ENCODE measurements at places on chromosomes 7 and 10.

DNA sequence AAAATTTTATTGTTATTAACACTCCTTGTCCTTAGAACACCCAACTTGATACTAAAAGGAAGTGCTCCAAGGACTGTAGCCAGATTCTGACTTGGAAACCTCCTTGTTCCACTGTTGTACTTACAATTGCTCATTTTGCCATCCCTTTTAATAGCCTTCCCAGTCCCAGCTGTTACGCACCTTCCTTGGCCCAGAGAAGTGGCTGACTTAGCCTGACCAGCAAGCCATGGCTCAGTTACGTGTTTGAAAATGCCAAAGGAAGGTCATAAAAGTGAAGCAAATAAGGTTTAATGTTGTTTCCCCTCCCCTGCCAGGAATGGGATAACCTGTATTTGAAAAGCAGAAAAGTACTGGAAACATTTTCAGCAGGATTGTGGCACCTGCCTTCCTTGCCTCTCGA lies 3.7 kb upstream of the ANKRD1 start:
- DNase-seq = no peak

DNA sequence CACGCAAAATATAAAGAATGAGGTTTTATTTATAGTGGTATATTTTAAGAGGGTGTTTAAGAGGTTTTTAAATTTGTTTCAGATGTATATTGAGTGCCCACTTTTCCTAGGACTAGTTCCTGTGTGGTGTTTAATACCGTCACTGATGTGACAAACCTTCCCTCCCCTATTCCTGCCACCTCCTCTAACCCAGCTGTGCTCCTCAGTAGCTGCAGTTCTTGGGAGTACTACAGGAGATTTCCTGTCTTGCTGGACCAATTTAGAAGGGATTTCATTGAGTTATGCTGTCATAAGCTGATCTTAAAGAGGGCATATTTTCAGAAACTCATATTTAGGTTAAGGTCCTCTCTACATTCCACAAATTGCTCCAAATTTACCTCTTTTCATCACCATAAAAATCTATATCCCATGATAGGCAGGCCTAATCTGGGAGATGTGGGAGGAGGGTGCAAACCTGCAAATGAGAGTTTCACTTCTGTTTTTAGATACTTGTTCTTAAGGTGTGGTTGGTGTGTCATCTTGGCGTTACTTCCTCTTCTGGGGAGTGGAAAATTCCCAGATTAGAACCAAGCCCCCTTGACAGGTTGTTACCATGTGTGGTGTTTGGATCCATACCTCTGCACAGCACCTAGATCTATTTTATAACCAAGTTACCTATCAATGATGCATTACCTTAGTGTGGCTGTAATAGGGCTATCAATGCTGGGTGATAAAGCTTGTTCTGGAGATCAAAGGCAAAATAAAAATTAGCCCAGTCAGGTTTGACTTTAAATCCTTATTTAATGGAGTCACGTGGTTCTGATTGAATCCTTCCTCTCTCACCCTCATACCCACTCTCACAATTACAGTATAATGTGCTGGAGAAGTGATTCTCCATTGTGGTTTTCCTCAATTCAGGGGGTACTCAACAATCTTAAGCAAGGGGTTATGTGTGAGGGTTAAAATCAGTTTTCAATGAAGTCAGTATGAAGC lies 141.1 kb downstream of the CDK14 start:
- DNase-seq = no peak

GRCh38 chr7:116503835-116504234 lies 4.3 kb downstream of the CAV2 start:
- no peak for DNase-seq

DNA sequence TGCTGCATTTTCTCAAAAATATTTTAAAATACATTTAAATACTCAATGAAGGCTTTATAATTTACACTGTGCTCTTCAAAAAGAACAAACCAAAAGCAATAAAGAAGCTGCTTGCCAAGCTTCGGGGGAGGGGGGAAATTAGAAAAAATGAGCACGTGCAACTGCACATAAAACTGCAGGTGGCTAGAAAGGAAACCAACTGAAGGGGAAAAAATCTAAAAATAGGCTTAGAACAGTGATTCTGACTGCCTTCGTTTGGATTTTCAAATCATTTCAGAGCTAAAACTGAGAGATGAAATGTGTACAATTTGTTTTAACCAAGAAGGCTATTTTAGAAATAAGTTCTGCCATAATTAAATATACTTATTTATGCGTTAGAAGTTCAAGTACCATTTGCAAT lies 61.4 kb downstream of the ABI1 start:
- DNase-seq = no peak

DNA sequence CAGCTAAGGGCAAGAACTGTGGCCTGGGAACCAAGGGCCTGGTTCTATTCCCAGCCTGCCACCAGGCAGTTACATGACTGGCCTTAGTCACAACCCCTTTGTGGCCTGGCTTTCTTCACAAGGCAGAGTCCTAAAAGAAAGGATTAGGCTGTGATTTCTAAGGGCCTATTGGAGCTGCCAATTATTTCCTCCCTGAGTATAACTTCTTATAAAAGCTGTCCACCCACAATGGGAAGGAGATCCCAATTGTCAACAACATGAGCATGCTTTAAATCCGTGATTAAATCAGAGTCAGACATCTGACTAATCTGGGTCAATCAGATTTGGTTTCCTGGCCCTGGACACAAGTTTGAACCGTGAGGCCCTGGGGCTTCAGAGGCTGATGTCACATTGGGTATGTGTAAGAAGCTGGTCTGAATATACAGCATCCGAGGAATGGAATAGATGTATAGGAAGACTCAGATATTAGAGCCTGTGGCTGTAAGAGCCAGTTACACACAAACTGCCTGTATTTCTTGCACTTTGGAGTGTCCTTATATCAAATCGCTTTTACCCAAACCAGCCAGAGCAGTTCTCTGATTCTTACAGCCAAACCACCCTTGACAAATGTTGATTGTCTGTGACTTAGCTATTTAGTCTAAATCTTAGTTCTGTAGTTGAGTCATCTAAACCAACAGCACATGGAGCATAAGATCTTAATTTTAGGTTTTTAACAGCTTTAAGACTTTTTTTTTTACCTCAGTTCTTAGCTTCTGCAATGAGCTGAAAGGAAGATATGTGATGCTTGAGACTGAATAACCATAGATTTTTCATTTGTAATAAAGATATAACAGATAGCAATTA lies 61.3 kb downstream of the ABCB4 start:
- DNase-seq = no peak

DNA sequence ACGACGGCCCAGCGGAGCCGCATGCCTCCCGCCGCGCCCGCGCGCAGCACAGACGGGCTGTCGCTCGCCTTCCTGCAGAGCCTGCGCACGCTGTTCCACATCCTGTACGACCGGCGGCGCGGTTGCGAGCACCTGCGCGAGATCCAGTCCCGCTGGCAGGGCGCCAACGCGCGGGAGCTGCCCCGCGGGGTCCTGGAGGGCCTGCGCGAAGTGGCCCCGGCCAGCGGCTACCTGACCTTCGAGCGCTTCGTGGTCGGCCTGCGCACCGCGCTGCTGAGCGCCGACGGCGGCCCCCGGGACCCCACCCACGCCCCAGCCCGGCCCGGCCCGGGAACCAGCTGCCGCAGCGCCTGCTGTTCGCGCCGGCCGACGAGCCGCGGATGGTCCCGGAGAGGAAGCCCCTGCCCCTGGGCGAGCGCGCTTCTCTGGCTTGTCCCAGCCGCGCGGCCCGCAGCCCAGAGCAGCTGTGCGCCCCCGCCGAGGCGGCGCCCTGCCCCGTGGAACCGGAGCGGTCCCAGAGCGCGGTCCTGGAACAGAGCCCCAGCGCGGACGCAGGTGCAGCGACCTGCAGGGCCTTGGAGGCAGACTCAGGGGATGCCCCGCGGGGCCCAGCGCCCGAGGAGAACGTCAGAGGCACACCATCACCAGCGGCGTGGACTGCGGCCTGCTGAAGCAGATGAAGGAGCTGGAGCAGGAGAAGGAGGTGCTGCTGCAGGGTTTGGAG lies 25.3 kb upstream of the ZNF716 start:
- DNase-seq = no peak

GRCh38 chr10:6048281-6049030 lies 13.7 kb downstream of the IL2RA start:
- DNase-seq = no peak

DNA sequence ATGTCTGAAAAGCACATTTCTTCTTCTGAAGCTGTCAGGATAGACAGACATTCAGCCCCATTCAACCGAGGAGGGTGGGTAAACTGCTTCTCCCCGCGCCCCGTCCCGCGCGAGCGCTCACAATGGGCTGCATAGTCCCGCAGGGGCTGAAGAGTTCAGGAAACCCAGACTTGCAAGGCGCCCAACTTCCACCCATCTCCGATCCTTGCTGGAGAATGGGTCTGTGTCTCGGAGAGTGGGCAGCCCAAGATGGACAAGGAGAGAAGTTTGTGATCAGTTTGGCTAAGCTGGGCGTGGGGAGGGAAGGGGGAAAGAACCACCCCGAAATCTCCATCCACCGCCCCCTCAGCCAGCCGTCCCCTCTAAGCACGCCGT lies 686 bp downstream of the AASS start:
- peak; percentile 52 for DNase-seq

DNA sequence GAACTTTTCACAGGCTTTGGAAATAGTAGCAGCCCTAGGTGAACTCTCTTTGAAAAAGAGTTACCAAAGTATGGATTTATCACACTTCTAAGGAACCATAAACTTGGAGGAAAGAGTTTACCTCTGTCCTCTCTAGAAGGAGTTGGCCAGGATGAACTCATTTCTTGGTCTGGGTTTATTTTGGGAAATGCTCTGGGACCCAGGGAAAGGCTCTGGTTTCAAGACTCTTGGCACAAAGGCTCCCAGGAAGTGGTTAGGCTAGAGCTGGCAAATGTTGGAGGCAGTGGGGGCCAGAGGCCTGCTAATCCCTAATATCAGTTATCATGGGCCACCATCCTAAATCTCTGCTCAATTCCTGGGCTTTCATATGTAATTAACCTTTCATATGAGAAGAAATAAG lies 36.3 kb upstream of the CDK6 start:
- DNase-seq = no peak

- no peak for DNase-seq
Measured at GRCh38 chr10:90213346-90213745, 512.0 kb downstream of the KIF20B start.

DNA sequence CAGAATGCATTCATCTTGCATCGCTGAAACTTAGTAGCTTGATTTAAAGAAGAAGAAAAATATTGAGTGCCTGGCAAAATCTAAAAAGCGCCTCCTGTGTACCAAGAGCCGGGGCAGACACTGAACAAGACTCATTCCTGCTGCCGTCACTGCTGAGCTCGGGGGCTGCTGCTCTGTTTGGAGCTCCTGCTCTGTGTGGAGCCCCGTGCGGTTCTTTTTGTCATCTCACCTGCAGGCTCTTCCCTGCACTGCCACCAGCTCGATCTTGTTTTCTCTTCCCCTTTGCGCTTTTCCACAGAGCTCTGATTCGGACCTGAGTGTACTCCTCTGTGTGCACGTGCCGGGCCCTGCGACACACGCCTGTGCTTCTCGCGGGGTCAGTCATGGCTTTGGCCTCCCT lies 462.1 kb upstream of the DPP6 start:
- DNase-seq = no peak

Measured in breast epithelium (tissue), 4 donors.